Fibroblast of the aortic adventitia (primary cell): ENCODE measurements at places on chromosomes 6 and 20. TPM values are rescaled to one million over a fixed set of nuclear protein-coding genes. Genes with fewer than 3 reads are reported as not detected.

DNA sequence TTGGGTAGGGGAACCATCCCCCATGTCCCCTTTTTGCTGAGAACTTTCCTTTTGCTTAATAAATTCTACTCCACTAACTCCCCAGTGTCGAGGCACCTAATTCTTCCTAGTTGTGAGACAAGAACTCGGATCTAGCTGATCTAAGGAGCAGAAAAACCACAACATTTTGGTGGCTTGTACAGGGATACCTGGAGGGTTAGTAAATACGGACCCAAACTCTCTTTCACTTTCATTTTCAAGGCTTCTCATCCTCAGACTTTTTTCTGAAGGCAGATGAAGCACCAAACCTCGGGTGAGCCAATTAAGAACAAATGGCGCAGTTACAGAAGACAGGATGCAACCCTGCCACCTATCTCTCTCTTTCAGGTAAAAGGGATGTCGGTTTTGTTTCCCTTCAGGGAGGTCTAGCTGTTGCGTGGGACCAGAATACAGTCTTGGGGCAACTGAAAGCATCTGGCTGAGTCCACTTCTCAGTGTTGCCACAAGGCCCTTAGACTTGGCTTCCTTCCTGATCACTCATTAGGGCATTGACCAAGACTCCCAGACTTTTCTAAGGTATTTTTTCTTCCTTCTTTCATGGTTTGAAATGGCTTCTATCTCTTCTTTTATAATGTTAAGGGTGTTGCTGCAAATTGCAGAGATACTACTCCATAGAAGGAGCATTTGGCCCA lies 11.1 kb upstream of the HTR1B start:
- DNase-seq, result no peak

- DNase-seq, result peak; percentile 85
Measured at GRCh38 chr20:8853805-8854338, 215.0 kb upstream of the PLCB4 start.

DNA sequence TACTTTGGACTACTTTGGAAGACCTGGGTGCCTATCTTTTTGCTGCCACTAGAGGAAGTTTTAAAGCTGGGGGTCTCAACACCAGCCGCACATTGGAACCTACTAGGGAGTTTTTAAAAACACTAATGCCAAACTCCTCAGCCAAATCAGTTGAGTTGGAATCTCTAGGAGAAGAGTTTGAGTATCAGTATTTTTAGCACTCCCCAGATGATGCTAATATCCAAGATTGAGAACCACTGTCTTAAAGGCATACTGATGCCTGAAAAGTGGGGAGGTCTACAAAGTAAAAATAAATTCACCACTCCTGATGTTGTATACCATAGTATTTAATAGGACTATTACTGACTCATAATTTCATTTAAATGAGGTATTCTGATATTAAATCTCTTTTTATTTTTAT lies 62.9 kb upstream of the COL21A1 start:
- DNase-seq, result no peak

DNA sequence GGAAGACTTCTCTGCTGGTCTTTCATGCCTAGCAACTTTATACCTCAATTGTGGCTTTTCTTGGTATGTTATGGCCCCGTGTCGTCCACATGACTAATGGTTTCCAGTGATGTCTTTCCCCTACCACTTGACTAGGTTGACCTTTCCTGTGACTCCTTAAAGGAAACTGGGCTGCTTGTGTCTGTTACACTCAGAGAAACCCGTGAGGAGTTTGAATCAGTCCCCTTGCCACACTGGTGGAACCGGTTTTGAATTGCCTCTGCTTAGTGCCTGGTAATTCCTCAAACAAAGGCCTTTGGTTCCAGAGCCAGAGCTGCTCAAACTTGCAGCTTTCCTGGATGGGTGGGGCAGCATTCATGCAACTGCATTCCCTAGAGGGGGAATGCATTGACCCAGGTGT lies 21.9 kb downstream of the ECT2L start:
- peak; percentile 53 for DNase-seq

The FAM209B gene
- total RNA-seq, result not detected in 2 replicates

The SMLR1 gene
- not detected in 2 replicates for total RNA-seq

GRCh38 chr20:46832555-46832954 lies 62.1 kb upstream of the EYA2 start:
- DNase-seq, result peak; percentile 10

The VSX1 gene
- total RNA-seq, result not detected in 2 replicates

The CGA gene
- total RNA-seq, result not detected in 2 replicates
